Mammary microvascular endothelial cell (primary cell): ENCODE measurements at places on chromosomes 12 and 14. TPM values are rescaled to one million over a fixed set of nuclear protein-coding genes. Genes with fewer than 3 reads are reported as not detected.

The ETFBKMT gene
- total RNA-seq = 1.9 and 4.7 TPM in 2 replicates

The DDN gene
- under 0.01 TPM in 1 of 2 replicates, not detected in the other for total RNA-seq

The CFAP251 gene
- total RNA-seq = 2.5 and 5.5 TPM in 2 replicates

The OVCH1 gene
- not detected in 2 replicates for total RNA-seq

The TRIM9 gene
- total RNA-seq = not detected in 2 replicates

The PTPRB gene
- total RNA-seq = 53.5 and 63.4 TPM in 2 replicates

The SYT1 gene
- total RNA-seq = 6.2 and 6.9 TPM in 2 replicates

The POLR3B gene
- total RNA-seq = 11.9 and 18.1 TPM in 2 replicates

The ATP5F1B gene
- total RNA-seq = 572 and 615 TPM in 2 replicates

The RIPK3 gene
- total RNA-seq = 2.3 and 4.4 TPM in 2 replicates

The PLCZ1 gene
- total RNA-seq = not detected in 2 replicates
